ENCODE measurements at places on chromosomes 12 and 14.
A peak's percentile ranks its signal among the peaks of the same experiment; 100 is the strongest.

- DNase-seq = no peak
Measured at GRCh38 chr14:35420036-35420811, 15.7 kb upstream of the NFKBIA start.

DNA sequence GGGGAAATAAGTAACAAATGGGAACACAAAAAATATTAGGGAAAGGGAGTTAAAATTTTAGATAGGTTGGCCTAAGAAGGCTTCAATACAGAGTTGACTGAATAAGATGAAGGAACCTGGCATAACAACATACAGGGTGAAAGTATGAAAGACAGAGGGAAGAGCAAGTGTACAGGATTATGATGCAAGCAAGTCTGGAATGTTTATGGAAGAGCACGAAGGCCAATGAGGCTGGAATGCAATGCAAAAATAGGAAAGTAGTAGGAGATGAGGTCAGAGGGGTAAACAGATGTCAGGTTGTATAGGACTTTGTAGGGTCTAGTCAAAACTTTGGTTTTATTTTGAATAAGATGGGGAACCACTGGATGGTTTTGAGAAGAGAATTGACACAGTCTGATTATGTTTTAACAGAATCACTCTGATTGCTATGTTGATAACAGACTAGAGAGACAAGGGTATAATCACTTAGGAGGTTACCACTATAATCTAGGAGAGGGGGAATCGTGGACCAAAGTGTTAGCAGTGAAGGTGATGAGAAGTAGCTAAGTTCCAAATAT is 96.8 kb downstream of the OSBPL8 start:
- no peak for DNase-seq

GRCh38 chr12:47755655-47756562 is 2.8 kb downstream of the RAPGEF3 start:
- no peak for DNase-seq

- no peak for DNase-seq
Measured at GRCh38 chr12:56256326-56256960, 1.7 kb downstream of the ANKRD52 start.

- DNase-seq = no peak
Measured at GRCh38 chr14:24315243-24315806, 4.0 kb downstream of the LTB4R start.

GRCh38 chr12:78938341-78939084 is 73.9 kb downstream of the SYT1 start:
- DNase-seq = peak; percentile 29

DNA sequence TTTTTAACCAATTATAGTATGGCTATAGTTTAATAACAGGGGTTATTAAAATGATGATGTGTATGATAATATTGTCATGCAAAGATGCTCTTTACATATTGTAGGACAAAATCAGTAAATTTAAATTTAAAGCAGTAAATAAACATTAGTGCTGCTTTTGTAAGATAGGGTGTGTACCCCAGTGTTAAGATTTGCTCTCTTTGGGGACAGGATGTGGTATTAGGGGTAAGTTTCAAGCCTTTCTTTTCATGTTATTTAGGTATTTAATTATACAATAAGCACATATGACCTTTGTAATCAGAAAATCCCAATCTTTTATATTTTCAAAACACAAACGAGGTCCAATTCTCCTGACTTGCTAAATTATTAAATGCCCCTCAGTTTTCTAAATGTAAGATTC is 39.7 kb upstream of the RPH3A start:
- DNase-seq = no peak

- no peak for DNase-seq
Measured at GRCh38 chr12:52925717-52926595, 21.1 kb upstream of the KRT8 start.

GRCh38 chr12:100799770-100800169 is 5.2 kb downstream of the ANO4 start:
- no peak for DNase-seq

GRCh38 chr12:56193025-56193578 is 3.8 kb upstream of the SMARCC2 start:
- DNase-seq = peak; percentile 53

GRCh38 chr12:74794522-74794921 is 256.9 kb downstream of the ATXN7L3B start:
- DNase-seq = no peak

- no peak for DNase-seq
Measured at GRCh38 chr12:14961466-14962152, at the start of gene ARHGDIB. TSS of gene ARHGDIB (minus strand) at chr12:14961601. CDS start at chr12:14950712, 10,889 bp downstream.

- DNase-seq = no peak
Measured at GRCh38 chr12:48012070-48012469, 7.8 kb upstream of the COL2A1 start.

- no peak for DNase-seq
Measured at GRCh38 chr14:91326514-91327249, 82.2 kb upstream of the GPR68 start.

DNA sequence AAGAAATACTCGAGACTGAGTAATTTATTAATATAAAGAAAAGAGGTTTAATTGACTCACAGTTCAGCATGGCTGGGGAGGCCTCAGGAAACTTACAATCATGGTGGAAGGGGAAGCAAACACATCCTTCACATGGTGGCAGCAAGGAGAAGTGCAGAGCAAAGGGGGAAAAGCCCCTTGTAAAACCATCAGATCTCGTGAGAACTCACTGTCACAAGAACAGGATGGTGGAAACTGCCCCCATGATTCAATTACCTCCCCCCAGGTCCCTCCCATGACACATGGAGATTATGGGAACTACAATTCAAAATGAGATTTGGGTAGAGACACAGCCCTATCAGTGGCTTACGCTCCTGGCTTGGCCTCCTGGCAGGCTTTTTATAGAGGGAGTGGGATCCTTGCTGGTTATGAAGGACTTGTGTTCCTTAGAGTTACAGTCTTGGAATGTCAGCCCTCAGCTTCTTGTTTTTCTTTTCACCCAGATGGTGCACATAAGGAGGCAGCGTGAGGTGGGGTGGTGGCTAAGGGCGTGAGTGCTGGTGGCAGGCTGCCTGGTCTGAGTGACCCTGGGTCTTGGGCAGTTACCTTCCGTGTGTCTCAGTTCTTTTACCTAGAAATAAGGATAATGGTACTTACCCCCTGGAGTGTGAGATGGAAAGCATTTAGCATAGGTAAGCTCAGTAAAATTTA is 25.7 kb downstream of the TRAF3 start:
- no peak for DNase-seq

- no peak for DNase-seq
Measured at GRCh38 chr12:95316798-95317197, 99.2 kb downstream of the VEZT start.

DNA sequence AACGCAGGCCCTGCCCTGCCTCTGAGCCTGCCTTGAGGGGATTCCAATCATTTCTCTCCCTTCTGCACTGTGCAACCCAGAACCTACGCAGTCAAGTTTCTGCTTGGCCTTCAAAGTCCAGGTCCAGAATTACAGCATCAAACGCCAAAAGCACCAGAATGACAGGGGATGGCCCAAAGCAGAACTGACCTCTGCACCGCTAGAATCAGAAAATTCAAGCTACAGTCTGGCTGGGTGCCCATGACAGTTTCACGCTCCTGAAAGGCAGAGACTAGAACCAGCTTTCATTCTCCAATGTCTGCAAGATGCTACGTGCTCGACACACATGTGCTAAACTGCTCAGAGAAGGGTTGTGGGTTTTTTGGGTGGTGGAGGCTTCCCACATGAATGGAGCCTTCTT is 4.1 kb downstream of the CLMN start:
- no peak for DNase-seq

DNA sequence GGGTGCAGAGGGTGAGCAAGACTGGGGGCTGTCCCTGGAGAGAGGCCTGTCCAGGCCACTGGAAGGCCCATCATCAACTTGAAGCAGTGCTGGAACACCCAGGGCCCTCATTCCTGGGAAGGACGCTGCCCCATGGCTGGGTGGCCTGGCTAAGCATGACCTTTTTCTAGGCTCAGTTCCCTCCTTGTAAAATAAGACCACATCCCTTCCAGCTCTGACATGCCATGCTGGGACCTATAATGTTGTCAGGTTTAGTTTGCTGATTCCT is 62.8 kb downstream of the SYNE3 start:
- no peak for DNase-seq

- no peak for DNase-seq
Measured at GRCh38 chr14:99964979-99965378, 100.2 kb upstream of the EVL start.

DNA sequence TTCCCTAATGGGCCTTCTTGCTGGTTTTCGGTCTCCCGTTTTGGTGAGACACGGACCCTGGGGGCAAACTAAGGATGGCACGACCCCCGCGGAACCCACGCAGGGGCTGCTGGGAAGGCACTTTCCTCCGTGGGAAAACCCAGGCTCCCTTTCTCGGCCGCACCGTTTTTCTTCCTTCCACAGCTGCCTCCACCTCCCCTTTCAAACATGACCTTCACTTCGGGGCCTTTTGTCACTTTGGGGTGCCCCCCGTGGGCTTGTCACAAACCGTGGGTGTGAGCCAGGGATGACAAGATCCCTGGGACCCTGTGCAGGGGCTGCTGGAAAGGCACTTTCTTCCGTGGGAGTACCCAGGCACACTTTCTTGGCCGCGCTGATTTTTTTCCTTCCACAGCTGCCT is 268.7 kb downstream of the ALG10 start:
- no peak for DNase-seq

- no peak for DNase-seq
Measured at GRCh38 chr12:51926064-51926632, 18.8 kb downstream of the ACVRL1 start.

DNA sequence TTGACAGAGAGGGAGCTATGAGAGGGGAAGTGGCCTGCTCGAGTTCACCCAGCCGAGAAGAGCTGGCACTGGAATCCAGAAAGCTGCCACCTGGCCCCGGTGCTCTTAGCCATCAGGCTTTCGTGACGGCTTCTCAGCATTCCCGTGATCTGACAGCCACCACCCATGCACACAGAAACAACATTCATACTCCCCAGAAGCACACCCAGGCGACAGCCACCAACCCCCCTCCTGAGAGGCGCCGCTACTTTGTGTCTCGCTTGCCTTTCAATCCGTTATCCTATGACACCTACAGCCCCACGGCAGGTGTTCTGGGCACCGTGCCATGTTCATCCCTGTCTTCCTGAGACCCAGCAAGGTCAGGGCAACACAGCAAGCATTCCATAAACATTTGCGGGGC is 31.4 kb downstream of the PSMC1 start:
- no peak for DNase-seq

- no peak for DNase-seq
Measured at GRCh38 chr14:51119411-51120051, 24.6 kb upstream of the TRIM9 start.

- no peak for DNase-seq
Measured at GRCh38 chr14:36935976-36936678, 236.3 kb downstream of the SLC25A21 start.

- DNase-seq = no peak
Measured at GRCh38 chr14:96368534-96368933, 5.2 kb downstream of the GSKIP start.

DNA sequence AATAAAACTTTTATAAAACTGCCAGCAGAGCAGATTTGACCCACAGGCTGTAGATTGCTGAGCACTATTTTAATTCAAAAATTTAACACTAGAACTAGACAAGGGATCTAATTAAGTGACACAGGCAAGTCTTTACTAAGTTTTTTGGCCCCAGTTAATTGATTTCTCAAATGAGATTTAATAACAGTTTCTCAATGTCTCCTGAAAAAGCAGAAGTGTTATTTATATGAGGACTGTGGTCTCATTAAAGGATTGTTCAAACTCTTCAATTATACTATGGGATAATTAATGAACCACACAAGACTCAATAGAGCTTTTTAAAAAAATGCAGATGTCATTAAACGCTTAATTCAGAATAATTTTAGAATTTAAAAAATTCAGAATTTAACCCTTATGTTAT is 1.9 kb downstream of the HEATR5A start:
- DNase-seq = no peak
